ENCODE measurements at places on chromosomes 2 and 18. TPM values are rescaled to one million over a fixed set of nuclear protein-coding genes. Genes with fewer than 3 reads are reported as not detected.

The NT5C1B gene
- total RNA-seq: not detected

- H3K4me3 ChIP-seq: no peak overlapping the region
- no peak overlapping the region for H3K27ac ChIP-seq
- H3K36me3 ChIP-seq: peaks cover 19% of the 10 kb centered on the region
- no peaks in the 10 kb centered on the region for H3K27me3 ChIP-seq
These were observed 41.9 kb downstream of the BABAM2 start for GRCh38 chr2:27932396-27932795.

DNA sequence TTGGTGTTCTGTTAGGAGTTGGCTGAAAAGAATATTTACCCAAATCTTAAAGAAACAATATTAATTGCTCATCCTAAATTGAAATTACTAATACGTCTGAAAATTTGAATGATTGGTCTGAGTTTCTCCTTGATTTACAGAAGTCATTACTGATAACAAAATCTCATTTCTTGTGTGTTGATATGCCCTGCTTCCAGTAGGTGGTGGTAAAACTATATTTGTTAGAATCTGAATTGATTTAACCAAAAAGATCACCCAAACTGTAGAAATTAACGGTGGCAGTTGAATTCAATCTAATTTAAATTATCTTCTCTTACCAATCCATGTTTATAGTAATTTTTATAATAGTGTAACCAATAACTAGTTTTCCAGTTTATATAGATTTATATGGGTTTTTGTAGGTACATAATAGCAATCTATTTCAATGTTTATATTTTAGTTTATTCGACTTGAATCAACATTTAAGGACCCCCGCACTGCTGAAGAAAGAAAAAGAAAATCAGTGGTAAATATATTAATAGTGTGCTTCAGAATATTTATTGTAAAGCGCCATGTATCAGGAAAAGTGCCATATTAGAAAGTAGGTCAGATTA lies 38.3 kb downstream of the PAPOLG start:
- DNase-seq: no peak

DNA sequence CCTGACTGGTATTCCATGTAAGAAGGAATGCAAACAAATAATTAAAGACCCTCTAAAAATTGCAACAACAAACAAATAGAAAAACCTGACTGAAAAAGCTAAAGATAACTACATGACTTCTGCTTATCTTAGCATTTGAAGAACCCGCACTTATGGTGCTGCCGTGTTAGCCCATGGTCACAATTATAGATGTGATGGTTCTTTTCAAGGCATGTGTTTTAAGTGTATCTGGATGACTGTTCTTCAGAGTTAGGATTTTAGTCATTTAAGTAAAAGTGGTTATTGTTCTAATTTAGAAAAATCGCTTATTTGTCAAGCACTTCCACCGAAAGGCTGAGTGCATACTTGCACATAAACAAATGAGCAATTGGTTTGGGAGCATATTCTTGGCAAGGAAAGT lies 77.3 kb downstream of the CPS1 start:
- no peak for DNase-seq
- no peak overlapping the region for H3K27ac ChIP-seq
- no peak overlapping the region for H3K4me3 ChIP-seq
- no peaks in the 10 kb centered on the region for H3K4me1 ChIP-seq
- no peaks in the 10 kb centered on the region for H3K27me3 ChIP-seq
- no peaks in the 10 kb centered on the region for H3K36me3 ChIP-seq

DNA sequence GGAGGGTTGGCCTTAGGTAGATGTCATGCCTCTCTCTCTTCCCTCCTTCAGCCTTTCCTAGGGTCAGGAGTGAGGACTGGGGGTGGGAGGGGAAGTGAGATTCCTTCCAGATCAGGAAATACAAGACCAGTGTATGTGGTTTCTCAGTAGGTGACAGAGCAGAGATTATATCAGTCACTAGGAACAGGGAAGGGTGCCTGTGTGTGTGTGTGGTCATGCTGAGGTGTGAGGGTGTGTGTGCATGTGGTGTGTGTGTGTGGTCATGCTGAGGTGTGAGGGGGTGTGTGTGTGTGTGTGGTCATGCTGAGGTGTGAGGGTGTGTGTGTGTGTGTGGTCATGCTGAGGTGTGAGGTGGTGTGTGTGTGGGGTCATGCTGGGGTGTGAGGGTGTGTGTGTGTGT lies 259.8 kb downstream of the LOXHD1 start:
- H3K27ac ChIP-seq: no peak overlapping the region
- H3K4me1 ChIP-seq: no peaks in the 10 kb centered on the region
- H3K27me3 ChIP-seq: no peaks in the 10 kb centered on the region
- H3K36me3 ChIP-seq: no peaks in the 10 kb centered on the region

The LONRF2 gene
- total RNA-seq: 5.2 TPM
